NCI-H1436 treated with DMSO at 0.1 percent for 48 hours (cell line): ENCODE measurements at places on chromosomes 2 and 18.

DNA sequence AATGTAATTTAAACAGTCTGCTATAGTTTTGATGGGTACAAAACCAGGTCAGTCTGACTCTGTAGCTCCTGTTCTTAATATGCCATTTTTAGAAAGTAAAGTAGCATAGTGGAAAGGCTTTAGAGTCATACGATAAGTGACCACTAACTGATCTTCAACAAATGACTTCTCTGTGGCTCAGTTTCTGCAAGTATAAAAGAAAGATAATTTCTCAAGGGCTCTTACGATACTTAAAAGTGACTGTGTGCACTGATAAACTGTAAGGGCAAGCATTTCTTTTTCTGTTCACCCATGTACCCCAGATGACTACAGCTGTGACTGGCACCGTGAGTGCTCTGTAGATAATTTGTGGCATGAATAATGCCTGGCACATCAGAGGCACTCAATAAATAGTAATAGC lies 178.7 kb downstream of the LCLAT1 start:
- DNase-seq = no peak

GRCh38 chr2:140185076-140185475 lies 1404.9 kb upstream of the NXPH2 start:
- DNase-seq = no peak

DNA sequence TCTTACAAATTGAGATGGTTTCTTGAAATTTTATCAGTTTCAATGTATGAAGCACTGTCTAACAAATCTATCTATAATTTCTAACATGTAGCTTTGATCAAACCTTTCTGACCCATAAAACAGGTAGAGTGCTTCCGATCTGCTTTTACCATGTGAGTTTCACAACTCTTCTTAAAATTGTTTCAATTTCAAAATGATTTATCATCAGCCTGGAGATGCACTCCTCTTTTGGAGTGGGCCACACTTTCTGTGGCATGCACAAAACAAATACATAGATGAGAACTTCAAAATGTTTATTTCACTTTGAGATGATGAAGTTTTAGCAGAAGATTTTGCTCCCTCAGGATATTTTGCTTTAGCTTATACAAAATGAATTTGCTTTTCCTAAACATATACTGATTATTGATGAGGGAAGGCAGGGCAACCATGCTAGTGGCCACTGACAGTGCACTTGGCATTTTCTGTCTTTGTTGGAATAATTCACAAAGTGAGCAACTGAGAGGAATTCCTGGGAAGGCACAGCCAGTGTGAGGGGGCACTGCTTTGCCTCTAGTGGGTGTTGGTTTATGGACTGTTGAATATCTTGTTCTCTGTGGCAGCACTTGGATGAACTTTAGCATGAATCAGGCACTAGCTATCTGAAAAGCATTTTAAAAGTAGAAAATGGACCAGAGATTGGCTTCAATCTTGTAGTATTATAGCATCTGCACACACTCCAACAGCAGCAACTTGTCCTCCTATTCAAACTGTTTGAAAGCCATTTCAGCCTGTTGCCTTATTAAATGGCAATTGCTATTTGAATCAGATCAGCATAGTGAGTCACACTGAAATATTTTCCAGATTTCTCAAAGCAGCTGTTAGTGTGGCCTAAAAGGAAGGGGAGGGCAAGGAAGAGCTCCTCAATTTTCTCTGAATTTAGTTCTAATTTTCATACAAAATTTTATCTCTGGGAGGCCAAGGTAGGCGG lies 193.2 kb downstream of the CCDC85A start:
- no peak for DNase-seq

GRCh38 chr2:235603659-235604058 lies 109.8 kb downstream of the AGAP1 start:
- DNase-seq = no peak

DNA sequence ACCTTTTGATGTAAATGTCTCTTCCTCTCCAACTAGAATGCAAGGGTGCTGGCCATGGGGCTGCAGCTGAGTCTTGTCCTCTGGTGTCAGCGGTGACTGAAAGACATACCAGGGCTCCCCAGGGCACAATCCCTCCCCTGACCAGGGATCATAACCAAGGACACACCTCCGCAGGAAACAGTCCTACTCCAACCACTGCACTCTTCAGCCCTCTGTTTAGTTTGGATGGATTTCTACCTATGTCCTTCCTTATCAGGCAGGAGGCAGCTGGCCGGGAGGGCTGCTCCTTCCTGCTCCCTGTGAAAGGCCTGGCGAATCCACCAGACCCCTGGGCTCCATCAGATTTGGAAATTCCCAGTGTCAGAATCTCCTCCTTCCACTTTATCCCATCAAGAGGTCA lies 185.2 kb upstream of the ID2 start:
- no peak for DNase-seq

- no peak for DNase-seq
These were observed 2.4 kb downstream of the MRPL44 start for GRCh38 chr2:223959688-223960087.

GRCh38 chr2:127669056-127669455 lies 6.3 kb downstream of the LIMS2 start:
- no peak for DNase-seq

- no peak for DNase-seq
These were observed 4.7 kb downstream of the SLC11A1 start for GRCh38 chr2:218386505-218387368.

DNA sequence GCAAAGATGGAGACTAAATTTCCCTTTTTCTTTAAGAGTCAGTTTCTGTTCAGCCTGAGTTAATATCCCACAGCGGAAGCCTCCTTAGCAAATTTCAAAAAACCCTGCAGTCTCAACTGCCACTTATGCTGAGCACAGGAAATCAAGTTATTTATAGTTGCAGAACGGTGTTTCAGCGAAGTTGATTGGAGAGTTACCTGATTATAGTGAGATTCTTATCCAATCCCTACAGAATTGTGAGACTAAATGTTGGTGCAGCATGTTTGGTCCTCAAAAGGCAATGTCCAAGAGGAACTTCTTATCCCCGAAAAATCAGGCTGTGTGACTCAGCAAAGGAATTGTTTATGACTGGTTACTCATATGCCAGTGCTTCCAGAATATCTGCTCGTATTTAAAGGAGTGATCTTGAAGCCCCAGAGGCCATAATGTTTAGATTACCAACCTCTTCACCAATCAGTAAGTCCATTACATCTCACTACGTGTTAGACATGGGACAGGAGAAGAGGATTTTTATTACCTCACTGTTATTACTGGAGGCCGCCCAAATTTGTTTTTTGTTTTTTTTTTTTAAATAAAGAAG lies 67.9 kb downstream of the LRRFIP1 start:
- DNase-seq = no peak

GRCh38 chr18:53153800-53154199 lies 813.8 kb downstream of the DCC start:
- DNase-seq = no peak

DNA sequence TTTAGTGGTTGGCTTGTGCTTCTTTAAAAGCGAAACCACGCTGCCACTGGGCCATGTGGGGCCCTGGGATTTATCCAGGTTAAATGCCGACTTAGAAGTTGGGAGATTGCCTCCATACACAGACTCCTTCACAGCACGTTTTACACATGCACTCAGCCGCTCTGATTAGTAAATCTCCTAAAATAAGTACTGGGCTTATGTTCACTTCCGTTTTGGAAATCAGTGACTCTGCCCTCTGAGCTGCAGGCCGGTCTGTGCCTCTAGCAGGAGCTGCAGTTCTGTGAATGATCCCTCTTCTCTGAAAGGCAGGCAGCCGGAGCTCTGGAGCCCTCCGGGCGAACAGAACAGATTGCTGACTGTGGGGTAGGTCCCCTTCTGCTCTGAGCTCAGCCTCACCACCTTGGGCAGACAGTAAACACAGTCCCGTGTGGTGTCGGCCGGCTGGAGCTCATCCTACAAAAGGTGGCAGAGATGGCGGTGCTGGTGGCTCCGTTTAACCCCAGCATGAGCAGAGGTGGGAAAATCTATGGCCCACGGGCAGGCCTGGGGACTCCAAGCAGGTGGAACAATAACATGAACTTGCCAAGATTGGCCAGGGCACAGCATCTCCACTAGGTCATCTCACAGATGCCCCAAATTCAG lies 9.8 kb upstream of the RAB17 start:
- DNase-seq = no peak

- no peak for DNase-seq
These were observed 25.4 kb upstream of the FMNL2 start for GRCh38 chr2:152309352-152310214.

- DNase-seq = no peak
These were observed 1017.7 kb upstream of the CRIM1 start for GRCh38 chr2:35337922-35338321.

- DNase-seq = no peak
These were observed 37.5 kb upstream of the SERPINB2 start for GRCh38 chr18:63850020-63850419.

- no peak for DNase-seq
These were observed 998 bp downstream of the RNF149 start for GRCh38 chr2:101307503-101307902.
